AG10803 (cell line): ENCODE measurements at places on chromosomes 5 and 9.

DNA sequence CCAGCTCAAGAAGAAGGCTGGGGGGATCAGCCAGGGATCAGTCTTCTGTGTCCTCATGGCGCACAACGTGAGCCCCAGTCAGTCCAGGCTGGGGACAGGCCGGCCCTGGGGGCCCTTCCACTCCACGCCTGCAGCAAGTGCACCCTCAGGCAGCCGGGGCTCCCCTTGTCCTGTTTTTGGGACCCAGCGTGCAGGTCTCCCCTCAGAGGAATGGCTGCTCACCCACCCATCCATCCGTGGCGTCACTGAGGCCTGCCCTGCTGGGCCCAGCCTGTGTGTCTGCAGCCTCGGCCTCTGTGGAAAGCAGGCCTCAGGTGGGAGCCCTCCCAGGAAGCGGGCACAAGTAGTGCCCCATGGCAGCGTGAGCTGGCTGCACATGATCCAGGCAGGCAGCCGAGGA, 52.6 kb upstream of the FCN2 start:
- no peak for DNase-seq

GRCh38 chr5:83744821-83745220, 24.2 kb upstream of the HAPLN1 start:
- DNase-seq, result peak; percentile 57

GRCh38 chr5:104928906-104929520, 1366.4 kb upstream of the NUDT12 start:
- DNase-seq, result no peak

- no peak for DNase-seq
These were observed 297.9 kb upstream of the PTGER4 start for GRCh38 chr5:40381676-40382363.

DNA sequence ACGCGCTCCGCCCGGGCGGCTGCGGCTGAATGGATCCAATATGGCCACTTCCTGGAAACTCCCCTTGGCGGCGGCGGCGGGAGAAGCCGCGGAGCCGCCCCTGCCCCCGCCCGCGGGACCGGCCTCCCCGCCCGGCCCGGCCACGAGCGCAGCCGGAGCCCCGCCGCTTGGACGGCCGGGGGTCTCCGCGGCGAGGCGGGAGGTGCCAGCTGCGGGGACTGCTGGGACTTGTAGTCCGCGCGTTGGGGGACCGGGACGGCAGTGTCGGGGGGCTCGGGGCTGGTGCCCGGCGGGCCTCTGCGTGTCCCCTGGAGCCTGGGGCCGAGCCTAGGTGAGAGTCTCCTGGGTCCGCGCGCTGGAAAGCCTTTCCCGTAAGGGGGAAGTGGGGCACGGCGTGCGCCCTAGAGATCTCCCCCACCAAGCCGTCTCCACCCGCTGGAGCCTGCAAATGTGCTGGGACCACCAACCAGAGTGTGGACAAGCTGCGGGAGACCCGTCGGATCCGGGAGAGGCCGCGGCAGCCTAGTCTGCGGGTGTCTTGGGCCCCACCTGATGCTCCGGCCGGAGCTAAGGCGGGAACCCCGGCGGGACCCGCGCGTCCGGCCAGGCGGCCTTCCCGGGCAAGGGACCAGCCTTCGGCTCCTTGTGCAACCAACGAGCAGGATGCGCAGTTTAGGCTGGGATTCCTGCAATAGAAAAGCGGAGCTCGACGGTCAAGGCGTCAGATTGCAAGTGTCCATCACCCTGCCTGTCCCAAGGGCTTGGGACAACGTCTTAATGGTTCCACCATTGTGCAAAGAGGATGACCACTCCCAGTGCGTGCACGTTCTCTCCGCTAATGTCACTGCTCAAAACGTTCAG, at the start of gene SEPTIN8:
Gene SEPTIN8, minus strand, starts transcription at position 31 of the 861 bp plus-strand sequence. CDS start 102 bp downstream, outside the sequence.
- peak; percentile 57 for DNase-seq

DNA sequence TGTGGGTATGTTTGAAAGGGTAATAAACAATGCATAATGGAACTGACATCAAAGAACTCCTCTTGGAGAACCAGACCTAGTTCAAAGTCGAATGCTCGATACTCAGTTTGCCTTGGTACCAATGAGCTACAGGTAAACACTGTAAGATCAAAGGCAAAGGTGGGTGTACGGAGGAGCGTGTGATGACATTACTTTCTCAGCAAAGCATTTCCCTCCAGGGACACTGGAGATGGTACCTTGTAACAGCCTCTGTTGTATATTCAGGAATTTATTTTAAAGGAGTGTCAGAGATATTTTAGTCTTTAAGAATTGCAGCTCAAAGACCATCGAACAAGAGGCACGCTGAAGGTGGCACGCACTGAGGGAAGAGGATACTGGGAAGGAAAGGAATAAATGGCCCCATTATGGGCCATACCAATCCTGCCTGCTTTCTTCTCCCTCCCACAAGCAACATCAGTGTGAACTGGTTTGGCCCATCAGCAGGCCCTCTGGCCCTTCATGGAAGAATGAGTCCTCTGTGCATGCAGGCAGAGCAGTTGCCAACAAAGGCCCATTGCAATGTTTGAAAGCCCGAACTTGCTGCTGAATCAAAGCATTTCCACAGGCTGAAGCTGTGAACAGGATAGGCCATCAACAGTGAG, 410.2 kb downstream of the ACTL7B start:
- DNase-seq, result no peak

GRCh38 chr9:112380102-112380824, at the start of gene HSDL2:
Gene HSDL2, plus strand, starts transcription at chr9:112380108. Its CDS starts 56 bp downstream, at chr9:112380164.
- peak; percentile 35 for DNase-seq

GRCh38 chr9:27625751-27626150, 52.5 kb upstream of the C9orf72 start:
- DNase-seq, result no peak

GRCh38 chr9:89388084-89388867, 70.0 kb downstream of the SECISBP2 start:
- peak; percentile 95 for DNase-seq

- DNase-seq, result peak; percentile 59
These were observed 17.7 kb downstream of the ANGPTL2 start for GRCh38 chr9:127104581-127105311.

DNA sequence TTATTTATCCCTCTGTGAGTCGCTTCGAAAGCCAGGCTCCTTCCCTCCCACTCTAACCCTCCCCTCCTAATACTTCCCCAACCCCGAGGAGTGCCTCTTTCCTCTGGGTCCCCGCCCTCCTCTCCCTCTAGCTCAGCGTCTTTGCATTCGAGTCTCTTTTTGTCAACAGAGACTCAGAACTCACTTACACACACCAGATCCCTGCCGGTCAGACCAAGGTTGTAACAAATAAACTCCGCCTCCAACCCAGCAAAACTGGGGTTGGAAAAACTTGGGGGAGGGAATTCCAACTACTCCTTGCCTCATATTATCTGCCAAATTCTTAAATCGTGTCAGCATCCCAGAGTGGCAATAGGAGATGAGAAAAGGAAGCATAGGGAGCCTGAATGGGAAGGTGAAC, at the start of gene HTR1A:
Gene HTR1A, minus strand, starts transcription at position 167 of the 400 bp plus-strand sequence. CDS start 726 bp downstream, outside the sequence.
- no peak for DNase-seq

GRCh38 chr5:7105358-7105757, 290.6 kb upstream of the ADCY2 start:
- DNase-seq, result no peak

DNA sequence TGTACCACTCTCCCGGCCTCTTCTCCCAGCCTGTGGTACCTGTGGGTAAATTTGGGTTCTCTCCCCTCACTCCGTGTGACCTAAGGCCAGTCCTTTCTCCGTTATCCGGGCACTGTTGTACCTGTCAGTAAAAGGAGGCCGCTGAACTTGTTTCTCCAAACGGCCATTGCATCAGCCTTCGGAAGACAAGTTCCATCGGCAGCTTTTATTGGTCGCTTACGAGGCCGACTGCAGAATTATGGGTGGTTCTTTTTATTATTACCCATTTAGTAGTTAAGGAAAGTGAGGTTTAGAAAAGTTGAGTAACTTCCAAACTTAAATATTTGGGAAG, 558 bp downstream of the GRPEL2 start:
- DNase-seq, result peak; percentile 65

GRCh38 chr5:4551034-4551433, 589.1 kb upstream of the ADAMTS16 start:
- no peak for DNase-seq

DNA sequence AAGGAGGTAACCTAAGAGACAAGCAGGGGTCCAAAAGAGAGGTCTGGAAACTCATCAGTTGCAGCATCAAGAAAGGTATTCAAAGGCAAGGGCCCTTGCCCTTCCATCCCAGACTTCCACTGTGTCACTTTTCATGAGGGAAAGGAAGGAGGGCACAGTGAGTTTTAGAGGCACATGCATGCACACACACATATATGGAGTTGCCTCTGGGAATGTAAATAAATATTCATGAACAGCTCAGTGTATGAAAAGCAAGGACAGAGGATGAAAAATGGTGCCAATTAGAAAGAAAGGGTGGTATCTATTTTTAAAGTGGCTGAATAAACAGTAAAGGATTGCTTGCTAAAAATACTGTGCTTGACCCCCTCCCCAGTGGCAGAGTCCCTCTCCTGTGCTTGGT, 105.3 kb upstream of the LRRTM2 start:
- DNase-seq, result no peak

DNA sequence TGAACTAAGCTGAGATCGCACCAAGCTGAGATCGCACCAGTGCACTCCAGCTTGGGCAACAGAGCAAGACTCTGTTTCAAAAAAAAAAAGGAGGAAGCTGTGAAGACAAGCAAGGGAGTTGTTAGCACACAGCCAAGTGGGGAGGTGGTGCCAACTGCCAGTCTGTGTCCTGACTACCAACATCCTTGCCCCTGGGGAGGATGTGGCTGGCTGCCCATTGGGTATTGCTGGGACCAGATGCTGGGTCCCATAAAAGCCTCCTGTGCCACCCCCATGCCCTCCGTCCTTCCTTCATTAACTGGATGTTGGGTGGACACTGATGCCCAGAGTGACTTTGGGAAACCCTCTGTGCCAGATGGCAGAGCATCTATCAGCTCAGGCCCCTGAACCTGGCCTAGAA, 157.1 kb upstream of the COL5A1 start:
- no peak for DNase-seq

GRCh38 chr9:25602400-25603044, 75.7 kb downstream of the TUSC1 start:
- no peak for DNase-seq

DNA sequence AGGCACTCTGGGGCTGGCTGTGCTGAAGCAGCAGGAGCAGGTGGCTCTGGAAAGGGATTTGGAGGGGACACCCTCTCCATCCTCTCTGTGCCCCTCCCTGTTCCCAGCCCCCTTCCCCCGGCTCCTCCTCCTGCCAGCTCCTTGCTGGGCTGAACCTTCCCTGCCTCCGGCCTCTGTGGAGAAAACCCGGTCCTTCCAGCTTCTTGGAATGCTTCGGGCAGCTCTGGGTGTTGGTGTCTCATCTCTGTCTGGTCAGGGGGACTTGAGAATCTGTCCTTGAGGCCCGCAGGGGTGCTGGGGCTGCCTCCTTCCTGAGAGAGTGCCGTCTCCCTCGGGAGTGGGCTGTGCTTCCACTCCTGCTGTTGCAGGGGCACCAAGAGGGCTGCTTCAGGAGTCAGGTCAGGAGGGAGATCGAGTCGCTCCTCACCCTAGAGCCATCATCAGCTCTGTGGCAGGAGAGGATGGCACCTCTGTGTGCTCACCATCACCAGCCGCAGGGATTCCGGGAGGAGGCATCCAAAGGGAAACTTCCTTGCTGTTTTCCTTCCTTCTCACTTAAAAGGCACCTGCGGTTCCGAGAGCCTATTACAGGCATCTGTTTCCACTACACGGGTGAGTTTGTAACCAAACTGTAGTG, 30.6 kb downstream of the NDUFS6 start:
- DNase-seq, result no peak

DNA sequence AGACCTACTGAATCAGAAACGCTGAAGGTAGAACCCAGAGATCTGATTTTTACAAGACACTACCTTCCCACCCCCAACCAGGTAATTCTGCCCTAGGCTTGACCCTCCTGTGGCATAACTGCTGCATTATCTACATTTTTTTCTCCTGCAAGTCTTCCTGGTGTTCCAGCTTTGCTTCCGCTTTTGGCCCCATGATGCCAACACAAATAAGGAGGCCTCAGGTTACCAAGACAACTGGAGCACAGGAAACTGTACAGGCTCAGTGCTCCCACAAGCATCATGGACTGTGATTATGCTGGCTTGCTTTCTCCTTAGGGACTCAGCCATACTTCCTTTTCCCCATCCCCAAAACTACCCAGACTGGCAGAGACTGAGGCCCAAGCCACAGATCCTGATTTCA, 6.6 kb upstream of the MSMP start:
- no peak for DNase-seq
